ENCODE measurements at places on chromosomes 1 and 21.

DNA sequence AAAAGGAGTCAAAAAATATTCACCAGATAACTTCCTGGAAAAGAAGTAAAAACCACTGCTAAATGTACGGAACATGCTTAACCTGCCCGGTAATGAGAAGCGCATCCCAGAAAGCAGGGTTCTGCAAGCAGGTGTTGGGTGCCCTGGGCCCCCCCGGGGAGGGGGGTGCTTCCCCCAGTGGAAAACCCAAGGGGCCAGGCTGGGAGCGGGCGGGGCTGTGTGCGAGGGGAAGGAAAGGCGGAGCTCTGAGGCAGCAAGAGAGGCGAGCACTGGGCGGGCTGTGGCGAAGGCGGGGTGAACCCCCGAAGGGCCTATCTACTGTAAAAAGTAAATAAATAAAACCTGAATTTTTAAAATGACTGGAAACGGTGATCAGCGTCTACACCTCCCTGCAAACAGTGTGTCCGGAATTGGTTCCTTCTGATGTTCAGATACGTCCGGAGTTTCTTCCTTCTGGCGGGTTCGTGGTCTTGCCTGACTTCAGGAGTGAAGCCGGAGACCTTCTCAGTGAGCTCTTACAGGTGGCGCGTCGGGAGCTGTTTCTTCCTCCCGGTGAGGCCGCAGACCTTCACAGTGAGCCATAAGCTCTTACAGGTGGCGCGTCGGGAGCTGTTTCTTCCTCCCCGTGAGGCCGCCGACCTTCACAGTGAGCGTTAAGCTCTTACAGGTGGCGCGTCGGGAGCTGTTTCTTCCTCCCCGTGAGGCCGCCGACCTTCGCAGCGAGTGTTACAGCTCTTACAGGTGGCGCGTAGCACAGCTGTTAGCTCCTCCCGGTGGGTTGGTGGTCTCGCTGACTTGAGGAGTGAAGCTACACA is 13.4 kb downstream of the FTCD start:
- no peak overlapping the region for H3K4me3 ChIP-seq
- H3K27me3 ChIP-seq, result peaks cover 5% of the 10 kb centered on the region
- DNase-seq, result no peak

DNA sequence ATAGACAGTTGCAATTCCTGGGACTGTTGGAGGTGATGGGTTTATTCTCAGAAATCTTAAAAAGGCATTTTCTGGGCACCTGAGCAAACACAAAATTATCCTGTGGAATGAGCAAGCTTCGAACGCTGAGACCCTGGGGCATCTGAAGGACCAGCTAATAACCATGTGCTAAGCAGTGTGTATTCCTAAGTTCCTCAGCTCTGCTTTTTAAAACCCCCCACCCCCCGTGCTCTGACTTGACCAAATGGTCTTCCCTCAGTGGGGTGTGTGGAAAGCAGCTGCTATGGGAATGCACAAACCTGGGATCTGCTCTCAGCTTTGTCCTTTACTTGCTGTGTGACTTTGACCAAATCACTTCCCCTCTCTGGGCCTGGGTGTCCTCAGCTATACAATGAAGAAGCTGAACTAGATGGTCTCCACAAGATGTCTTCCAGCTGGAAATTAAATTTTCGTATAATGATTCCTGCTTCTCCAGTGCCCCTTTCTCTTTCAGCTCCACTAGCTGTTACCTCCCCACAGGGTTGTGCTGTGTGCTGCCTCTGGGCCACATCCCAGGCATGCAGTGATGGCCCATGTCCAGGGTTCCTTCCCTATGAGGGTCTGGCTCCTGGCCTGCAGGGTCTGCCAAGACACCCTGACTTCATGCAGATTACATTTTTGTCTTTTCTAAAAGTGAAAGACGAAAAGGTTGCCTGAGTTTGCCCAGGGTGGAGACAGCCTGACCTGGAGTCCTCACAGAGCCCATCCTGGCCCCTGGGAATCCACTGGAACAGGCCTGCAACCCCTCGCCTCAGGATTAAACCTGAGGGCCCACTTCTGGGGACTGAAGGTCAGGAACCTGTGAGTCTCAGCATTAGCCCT is 14.9 kb upstream of the CD247 start:
- H3K36me3 ChIP-seq, result no peaks in the 10 kb centered on the region
- H3K4me3 ChIP-seq, result no peak overlapping the region
- no peak for DNase-seq
- H3K27ac ChIP-seq, result no peak overlapping the region
- H3K4me1 ChIP-seq, result no peaks in the 10 kb centered on the region

DNA sequence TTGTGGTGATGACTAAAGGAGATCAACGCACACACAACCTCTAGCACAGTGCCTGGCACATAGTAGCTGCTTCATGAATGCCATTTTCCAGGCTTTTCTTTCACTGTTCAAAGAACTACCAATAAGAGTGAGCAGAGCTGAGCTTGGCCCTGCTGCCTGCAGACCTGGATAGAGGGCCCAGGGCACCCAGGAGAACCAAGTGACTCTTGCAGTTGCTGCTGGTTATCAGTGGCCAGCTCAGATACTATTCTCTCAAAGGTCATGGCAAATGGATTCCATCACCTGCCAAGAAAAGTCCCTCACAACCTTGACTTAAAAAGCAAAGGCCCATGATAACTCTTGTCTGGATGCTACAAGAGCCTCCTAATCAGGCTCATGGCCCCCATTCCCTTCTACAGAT is 41.7 kb downstream of the PLPP3 start:
- peaks cover 20% of the 10 kb centered on the region for H3K36me3 ChIP-seq
- no peak overlapping the region for H3K4me3 ChIP-seq
- no peak overlapping the region for H3K27ac ChIP-seq
- no peak for DNase-seq
- H3K4me1 ChIP-seq, result peaks cover 12% of the 10 kb centered on the region

DNA sequence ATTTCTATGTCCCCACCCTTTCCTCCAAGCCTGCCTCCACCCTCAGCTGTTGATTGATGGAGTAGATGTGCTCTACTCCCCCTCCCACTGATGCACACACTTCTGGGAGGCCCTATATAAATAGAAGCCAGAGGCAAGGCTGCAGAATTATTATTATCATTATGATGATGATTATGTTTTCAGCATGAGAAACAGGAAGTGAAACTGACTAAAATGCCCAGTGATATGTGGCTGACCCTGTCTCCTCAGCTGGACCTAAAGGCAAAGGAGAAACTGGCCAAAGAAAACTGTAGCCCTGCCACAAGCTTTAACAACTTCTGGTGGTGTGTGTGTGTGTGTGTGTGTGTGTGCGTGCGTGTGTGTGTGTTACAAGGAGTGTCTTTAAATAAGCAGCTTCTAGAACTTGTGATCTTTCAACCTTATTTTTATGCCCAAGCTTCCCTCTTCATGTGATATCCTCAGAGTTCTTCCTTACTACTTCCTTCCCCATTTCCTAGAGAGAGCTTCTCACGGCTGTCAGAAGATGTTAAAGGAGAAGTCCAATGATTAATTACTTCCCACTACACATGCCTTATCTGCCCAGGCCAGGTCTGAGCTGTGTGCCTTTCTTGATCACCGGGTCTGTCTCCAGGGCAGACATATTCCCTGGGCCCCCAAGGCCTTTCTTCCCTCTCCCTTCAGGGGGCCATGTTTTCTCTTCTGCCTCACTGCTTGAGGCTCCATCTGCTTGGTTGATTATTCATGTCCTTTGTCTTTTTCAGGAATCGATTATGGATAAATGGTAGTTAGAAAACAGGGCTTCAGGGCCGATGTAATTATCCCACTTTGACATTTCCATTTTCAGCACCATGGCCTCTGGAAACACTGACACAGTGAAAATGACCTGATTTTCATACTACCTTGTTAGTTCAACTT is 11.6 kb upstream of the MAPKAPK2 start:
- no peak overlapping the region for H3K27ac ChIP-seq
- peaks cover 5% of the 10 kb centered on the region for H3K4me1 ChIP-seq
- DNase-seq, result no peak
- no peaks in the 10 kb centered on the region for H3K36me3 ChIP-seq
- no peak overlapping the region for H3K4me3 ChIP-seq

DNA sequence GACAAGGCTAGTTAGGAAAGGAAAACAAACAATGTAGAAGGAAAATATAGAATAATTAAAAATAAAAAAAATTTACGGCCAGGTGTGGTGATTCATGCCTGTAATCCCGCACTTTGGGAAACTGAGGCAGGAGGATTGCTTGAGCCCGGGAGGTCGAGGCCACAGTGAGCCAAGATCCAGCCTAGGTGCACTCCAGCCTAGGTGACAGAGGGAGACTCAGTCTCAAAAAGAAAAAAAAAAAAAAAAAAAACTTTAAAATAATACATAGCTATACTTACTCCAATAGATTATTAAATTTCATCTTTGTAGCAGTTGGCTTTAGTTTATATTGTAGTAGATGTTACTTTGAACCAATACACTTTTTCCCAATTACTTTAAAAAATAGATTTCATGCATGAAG is 32.0 kb downstream of the LIN9 start:
- no peaks in the 10 kb centered on the region for H3K27me3 ChIP-seq
- no peaks in the 10 kb centered on the region for H3K36me3 ChIP-seq
- H3K4me3 ChIP-seq, result no peak overlapping the region
- DNase-seq, result no peak
- peaks cover 14% of the 10 kb centered on the region for H3K4me1 ChIP-seq

GRCh38 chr1:223473601-223474344 is 80.6 kb downstream of the CCDC185 start:
- no peaks in the 10 kb centered on the region for H3K36me3 ChIP-seq
- no peaks in the 10 kb centered on the region for H3K4me1 ChIP-seq
- H3K4me3 ChIP-seq, result no peak overlapping the region
- H3K27me3 ChIP-seq, result peaks cover 51% of the 10 kb centered on the region
- no peak for DNase-seq

GRCh38 chr21:44984792-44985440 is 45.1 kb downstream of the SLX9 start:
- peaks cover 4% of the 10 kb centered on the region for H3K4me1 ChIP-seq
- no peak overlapping the region for H3K4me3 ChIP-seq
- no peak overlapping the region for H3K27ac ChIP-seq
- no peaks in the 10 kb centered on the region for H3K36me3 ChIP-seq
- DNase-seq, result no peak
- H3K27me3 ChIP-seq, result peaks cover 3% of the 10 kb centered on the region

DNA sequence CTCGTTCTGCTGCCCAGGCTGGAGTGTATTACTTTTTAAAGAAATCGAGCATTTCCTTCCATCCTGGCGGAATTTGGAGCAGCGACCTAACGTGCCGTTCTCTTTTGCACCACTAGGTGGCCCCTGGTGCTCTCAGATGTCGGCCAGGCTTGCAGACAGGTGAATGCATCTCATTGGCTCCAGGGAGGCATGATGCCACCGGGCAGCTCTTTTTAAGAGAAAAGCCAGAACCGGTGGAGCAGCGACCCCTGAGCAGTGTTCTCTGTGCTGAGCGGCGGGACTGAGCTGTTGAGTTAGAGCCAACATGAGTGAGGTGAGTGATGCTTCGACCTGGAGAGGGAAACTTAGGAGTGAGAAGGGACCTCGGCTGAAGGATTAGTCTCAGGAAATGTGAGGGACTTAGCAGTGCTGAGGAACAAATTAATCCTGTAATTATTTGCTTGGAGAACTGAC is at the start of gene PCP4:
Gene PCP4 (plus strand): TSS at position 241 of the 453 bp plus-strand sequence. CDS start 64 bp downstream, at position 305.
- H3K36me3 ChIP-seq, result no peaks in the 10 kb centered on the region
- peak; percentile 4 for DNase-seq
- H3K27ac ChIP-seq, result no peak within 1 kb of the TSS
- no peak within 1 kb of the TSS for H3K4me3 ChIP-seq
- no peaks in the 10 kb centered on the region for H3K4me1 ChIP-seq

- H3K27ac ChIP-seq, result no peak overlapping the region
- H3K27me3 ChIP-seq, result no peaks in the 10 kb centered on the region
Observed at GRCh38 chr1:96074876-96075577, 646.6 kb upstream of the PTBP2 start.

Measured in HFFc6 (cell line).